CD4-positive, alpha-beta T cell treated with Interleukin-15 for 4 hours (primary cell): ENCODE measurements at places on chromosomes 4 and X.
A peak's percentile ranks its signal among the peaks of the same experiment; 100 is the strongest.

DNA sequence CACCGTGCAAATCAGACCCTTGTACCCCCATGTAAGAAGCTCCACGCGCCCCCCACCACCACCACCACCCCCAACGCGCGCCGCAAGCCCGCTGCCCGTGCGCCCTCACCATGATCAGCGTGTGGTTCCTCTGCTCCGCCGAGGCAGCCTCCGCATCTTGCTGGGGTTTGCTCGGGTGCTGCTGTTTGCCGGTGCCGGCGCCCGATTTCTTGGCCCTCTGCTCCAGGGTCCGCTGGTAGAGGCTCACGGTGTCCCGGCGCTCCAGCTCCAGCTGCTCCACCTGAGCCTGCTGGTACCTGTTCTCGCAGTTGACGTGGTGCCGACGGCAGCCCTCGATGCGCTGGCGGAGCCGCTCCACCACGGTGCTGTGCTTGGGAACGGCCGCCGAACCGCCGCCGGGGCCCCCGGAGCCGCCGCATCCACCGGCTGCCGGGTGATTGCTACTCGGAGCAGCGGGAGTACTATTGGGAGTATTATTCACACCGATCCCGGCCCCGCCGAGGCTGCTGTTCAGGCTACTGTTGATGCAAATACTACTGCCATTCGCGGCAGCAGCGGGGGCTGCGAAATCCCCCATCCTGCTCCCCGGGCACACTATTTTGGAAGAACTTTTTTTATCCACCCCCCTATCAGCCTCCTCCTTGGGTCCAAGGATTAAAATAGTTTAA is 1.1 kb downstream of the MAML3 start:
- peak; percentile 16 for DNase-seq

- no peak for DNase-seq
These were observed 115.1 kb downstream of the CAMK2D start for GRCh38 chr4:113646442-113646822.

DNA sequence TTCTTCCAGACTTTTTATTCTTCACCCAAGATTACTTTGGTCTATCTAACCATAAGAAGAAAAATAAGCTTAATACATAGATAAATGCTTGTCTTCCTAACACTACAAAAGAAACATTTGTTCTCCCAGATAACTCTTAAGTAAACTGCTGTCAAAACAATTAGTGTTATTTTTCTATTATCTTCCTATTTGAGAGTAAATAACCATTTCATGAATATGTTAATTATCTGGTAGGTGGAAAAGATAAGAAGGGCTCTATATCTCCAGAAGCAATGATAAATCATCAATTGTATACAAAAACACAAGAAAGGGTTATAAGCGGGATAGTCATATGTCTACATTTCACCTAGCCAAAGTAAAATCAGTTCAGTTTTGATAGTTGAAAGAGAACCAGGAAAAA is 180.4 kb downstream of the ZIC3 start:
- no peak for DNase-seq

GRCh38 chr4:52751487-52751911 is 274 bp upstream of the ERVMER34-1 start:
- DNase-seq = no peak

DNA sequence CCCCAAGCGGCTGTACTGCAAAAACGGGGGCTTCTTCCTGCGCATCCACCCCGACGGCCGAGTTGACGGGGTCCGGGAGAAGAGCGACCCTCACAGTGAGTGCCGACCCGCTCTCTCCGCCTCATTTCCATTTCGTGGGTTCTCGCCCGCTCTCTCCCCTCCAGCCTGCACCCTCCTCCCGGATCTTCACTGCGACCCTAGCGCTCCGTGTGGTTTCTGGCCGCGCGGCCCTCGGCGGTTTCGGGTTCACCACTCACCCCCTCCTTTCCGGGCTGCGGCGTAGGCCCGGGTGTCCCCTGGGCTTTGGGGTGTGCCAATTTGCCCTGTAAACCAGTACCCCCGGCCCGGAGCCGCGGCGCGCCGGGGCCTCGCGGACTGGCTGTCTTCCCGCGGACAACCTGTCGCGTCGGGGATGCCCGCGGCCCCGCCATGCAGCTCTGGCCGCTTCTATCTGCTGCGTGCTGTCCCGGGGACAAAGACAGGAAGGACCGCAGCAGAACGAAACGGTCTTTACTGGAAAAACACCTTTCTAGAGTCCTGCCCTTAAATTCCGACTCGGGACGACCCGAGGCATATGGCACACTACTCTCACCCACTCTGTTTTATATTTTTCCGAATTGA is 737 bp downstream of the FGF2 start:
- no peak for DNase-seq

GRCh38 chr4:26020881-26021280 is 106.9 kb downstream of the SMIM20 start:
- no peak for DNase-seq

- no peak for DNase-seq
These were observed 71.1 kb upstream of the EFNB1 start for GRCh38 chrX:68757731-68758130.

- DNase-seq = no peak
These were observed 229.2 kb downstream of the PTTG2 start for GRCh38 chr4:38189445-38189844.

- no peak for DNase-seq
These were observed 54.0 kb downstream of the COL25A1 start for GRCh38 chr4:109248322-109248900.

- no peak for DNase-seq
These were observed 34.7 kb downstream of the SH3RF1 start for GRCh38 chr4:169236078-169236477.
